ENCODE measurements at places on chromosomes 2 and 18.

DNA sequence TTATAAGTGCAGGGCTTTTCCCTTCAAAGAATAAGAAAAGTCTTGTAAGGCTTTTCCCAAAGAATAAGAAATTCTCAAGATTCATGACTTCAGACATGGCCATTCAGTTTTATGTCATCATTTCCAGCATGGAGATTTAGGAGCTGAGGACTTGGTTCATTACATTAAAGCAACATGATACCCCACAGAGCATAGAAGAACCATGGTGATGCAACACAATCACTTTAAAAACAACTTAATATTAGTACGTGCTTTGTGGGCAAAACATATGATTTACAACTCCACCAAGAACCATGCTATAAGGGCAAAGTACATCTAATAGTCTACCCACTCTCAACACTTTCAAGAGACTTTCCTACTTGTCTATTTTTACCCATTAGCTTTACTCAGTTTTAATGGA is 214.4 kb downstream of the SRBD1 start:
- DNase-seq, result no peak

DNA sequence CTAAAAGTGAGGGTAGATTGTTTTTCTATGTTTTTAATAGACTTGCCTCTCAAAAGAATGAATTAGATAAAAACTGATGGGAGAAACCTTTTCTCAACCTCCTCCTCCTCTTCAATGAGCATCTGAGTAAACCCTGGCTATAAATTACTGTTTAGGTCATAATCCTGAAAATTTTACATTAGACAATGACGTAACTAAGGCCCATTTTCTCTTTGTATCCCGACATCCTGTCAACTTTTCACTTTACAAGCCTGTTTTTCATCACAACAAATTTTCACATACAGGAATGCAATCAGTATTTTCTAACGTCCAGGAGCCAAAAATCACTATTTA is 1.3 kb downstream of the SPIRE1 start:
- peak; percentile 39 for DNase-seq

DNA sequence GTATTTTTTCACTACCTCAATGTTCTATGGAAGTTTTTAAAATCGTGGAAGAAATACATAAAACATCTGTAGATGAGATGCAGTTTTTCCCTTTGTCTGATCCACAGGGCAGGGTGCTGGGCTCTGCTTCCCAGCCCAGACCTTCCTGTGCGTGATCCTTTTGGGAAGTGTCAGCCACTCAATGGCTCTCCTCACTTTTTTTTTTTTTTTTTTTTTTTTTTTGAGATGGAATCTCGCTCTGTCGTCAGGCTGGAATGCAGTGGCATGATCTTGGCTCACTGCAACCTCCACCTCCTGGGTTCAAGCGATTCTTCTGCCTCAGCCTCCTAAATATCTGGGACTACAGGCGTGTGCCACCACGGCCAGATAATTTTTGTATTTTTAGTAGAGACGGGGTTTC is 32.8 kb downstream of the SOWAHC start:
- peak; percentile 45 for DNase-seq

DNA sequence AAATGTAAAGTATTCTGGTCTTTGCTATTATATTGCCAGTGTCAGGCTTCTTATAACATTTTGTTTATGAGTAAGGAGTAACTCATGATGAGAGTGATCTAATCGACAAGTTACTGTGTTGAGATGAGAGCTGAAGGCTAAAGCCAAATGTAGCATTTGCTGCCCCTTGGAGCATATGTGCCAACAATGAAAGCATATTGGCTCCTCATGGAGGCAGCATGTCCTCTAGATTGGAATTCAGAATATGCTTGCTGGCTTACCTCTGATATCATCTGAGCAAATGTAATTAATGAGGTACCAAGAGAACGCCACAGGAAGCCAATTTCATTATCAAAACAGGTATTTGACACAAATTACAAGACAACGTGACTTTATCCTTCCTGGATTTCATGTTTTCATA is 781.1 kb upstream of the FSHR start:
- DNase-seq, result no peak

DNA sequence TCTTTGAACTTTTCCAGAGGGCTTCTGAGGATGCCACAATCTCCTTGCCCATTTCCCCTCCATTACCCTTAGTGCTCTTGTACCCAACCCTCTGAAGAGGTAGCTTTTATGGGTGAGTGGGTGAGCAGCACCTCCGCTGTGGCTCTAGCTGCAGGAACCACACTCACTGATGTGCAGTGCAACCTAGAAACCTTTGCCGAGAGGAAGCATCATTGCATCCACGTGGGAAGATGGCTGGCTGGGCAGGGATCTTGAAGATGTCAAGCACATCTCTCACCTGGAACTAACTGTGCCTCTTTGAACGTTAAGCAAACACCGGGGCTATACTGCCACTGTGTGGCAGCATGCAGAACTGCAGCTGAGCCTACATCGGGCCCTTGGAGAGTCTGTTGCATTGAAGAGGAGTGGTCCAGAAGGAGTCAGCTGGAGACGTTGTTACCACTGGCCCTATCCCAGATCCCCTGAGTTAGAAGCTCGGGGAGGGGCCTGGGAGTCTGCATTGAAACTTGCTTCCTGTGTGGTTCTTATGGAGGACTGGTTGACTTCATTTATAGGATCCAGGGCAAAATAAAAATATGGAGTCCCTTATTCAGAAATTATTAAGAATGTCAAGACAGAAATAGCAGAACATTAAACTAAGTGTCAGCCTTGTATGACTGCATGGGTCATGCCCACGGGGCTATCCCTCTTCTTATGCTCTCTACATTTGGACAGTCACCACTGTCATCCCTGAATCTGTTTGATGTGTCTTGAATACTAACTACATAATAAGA is 28.7 kb downstream of the IGFBP5 start:
- DNase-seq, result peak; percentile 65

- DNase-seq, result no peak
These were observed 150.7 kb downstream of the MEIS1 start for GRCh38 chr2:66585587-66585986.

DNA sequence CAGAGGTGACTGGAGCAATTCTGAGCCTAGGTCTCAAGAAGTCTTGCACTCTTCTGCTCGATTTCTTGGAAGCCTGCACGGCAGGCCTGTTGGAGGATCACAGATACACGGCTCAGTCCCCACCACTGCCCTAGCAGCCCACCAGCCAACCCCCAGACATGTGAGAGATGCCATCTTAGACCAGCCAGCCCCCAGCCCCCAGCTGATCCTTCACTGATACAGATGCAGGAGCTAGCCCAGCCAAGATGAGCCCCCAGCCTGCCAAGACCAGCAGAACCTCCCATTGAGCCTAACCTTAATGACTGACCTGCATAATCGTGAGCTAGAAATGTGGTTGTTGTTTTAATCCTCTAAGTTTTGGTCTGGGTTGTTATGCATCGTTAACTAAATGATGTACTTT is 47.5 kb downstream of the INHBB start:
- DNase-seq, result no peak

DNA sequence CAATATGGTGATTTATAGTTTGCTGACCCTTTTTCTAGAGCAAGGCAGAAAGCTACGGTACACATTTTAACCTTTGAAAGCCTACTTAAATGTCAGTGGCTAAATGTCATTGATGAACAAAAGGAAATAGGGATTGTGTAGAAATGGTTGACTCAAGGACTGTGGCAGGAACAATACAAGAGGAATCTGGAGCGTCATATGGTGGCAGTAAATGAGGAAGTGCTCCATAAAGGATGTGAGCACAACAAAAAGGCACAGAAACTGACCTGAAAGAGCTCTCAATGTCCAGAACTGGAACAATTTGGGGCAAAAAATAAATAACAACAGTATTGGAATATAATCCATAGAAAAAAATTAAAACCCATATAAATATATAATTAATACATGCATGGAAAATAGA is 443.9 kb upstream of the VRK2 start:
- DNase-seq, result no peak

DNA sequence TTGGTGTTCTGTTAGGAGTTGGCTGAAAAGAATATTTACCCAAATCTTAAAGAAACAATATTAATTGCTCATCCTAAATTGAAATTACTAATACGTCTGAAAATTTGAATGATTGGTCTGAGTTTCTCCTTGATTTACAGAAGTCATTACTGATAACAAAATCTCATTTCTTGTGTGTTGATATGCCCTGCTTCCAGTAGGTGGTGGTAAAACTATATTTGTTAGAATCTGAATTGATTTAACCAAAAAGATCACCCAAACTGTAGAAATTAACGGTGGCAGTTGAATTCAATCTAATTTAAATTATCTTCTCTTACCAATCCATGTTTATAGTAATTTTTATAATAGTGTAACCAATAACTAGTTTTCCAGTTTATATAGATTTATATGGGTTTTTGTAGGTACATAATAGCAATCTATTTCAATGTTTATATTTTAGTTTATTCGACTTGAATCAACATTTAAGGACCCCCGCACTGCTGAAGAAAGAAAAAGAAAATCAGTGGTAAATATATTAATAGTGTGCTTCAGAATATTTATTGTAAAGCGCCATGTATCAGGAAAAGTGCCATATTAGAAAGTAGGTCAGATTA is 38.3 kb downstream of the PAPOLG start:
- peak; percentile 17 for DNase-seq

DNA sequence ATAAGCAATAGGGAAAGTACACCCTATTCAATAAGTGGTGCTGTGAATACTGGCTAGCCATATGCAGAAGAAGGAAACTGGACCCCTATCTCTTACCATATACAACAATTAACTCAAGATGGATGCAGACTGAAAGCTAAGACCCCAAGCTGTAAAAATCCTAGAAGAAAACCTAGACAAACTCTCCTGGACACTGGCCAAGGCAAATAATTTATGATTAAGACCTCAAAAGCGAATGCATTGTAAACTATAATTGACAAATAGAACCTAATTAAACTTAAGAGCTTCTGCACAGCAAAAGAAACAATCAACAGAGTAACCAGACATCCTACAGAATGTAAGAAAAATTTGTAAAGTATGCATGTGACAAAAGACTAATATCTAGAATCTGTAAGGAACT is 41.1 kb upstream of the ASXL3 start:
- DNase-seq, result no peak

- DNase-seq, result no peak
These were observed 210.7 kb upstream of the TNP1 start for GRCh38 chr2:217070611-217071010.
